SK-N-MC (cell line): ENCODE measurements at places on chromosomes 12 and 14.
A peak's percentile ranks its signal among the peaks of the same experiment; 100 is the strongest.

DNA sequence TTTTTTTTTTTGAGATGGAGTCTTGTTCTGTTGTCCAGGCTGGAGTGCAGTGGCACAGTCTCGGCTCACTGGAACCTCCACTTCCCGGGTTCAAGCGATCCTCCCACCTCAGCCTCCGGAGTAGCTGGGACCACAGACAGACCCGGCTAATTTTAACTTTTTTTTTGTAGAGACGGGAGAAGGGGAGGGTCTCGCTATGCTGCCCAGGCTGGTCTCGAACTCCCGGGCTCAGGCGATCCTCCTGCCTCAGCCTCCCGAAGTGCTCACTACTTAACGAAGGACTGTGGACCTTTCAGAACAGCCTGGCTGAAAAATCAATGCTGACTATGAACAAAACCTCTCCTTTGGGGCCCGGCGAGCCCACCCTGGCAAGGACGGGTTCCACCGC lies 10.9 kb downstream of the SLC6A12 start:
- no peak for DNase-seq

GRCh38 chr14:24179961-24180796 lies 8.3 kb downstream of the REC8 start:
- no peak for DNase-seq

GRCh38 chr12:46259713-46260112 lies 9.1 kb downstream of the SLC38A1 start:
- no peak for DNase-seq

DNA sequence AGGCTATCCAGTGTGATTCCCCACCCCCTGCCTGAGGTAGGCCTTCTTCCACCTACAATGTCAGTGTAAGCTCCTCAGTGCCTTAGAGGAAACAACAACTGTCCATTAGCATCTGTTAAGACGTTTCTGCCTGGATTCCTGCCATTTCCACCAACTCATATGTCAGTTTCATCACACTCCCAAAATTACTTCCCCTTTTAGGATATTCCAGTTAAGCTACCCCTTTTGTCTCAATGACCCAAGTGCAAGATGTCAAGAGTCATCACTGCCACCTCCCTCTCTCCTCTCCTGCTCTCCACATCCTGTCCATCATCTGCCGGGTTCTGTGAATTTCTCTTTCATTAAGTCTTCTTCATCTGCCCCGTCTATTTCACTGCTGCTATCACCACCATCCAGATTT lies 189.4 kb downstream of the DPF3 start:
- DNase-seq: no peak

DNA sequence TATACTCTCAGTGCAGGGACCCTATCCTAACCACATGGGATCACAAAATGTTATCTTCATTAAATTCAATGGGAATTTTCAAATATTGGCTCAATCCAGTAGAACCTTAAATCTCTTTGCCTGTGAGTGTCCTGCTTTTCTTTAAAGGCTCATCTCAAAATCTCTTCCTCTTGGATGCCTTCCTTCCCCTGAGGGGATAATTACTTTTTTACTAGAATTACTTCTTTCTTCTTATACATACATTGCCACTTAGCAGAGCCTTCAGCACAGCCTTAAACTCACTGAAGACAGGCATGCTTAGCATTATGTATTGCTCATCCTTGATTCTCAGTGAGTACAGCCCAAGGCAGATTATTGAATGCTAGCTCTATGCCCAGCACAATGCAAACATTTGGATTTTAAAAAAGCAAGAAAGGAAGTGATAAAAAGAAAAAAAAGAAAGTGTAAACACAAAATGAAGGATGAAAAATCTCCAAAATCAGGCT lies 1918.0 kb upstream of the FLRT2 start:
- DNase-seq: peak; percentile 76

DNA sequence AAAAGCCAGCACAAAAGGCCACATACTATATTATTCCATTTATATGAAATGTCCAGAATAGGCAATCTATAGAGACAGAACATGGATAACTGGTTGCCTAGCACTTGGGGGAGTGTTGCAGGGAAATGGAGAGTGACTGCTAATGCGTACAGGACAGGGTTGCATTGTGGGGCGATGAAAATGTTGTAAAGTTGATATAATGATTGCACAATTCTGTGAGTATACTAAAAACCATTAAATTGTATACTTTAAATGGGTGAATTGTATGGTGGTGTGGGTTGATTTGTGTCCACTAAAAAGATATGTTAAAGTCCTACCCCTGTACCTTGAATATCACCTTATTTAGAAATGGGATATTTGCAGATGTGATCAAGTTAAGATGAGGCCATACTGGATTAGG lies 7.0 kb upstream of the CAPRIN2 start:
- DNase-seq: no peak

DNA sequence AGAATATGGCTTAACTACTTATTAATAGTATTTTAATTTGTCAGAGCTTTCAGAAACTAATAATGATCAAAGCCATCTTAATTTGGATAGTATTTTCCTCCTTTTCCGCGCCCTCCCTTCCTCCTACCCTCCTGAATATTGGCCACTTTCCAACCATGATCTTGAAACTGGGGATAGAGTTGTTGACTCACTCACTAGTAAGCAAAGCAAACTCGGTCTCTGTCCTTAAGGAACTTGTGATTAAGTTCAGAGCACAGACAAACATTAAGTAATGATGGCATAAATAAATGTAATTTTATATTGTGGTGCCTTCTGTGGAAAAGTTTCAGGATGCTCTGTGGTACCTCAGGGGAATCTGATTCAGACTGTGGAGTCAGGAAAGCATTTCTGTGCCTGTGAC lies 75.7 kb downstream of the LRRK2 start:
- no peak for DNase-seq

DNA sequence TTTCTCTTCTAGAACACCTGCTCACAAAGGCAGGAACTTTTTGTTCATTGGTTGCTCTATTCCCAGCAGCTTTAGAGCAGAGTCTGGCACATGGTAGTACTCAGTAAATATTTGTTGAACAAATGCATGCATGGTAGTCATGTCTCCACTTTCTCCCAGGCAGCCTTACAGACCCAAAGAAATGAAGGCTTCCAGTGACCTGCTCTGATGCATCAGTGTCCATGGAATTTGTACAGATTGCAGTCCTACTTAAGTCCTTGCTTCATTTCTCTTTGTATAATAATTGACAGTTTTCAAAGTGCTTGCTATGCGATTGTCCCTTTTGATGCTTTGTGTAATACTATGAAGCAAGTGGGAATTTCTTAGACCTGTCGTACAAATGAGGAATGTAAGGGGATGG lies 119.6 kb downstream of the DERA start:
- no peak for DNase-seq

- DNase-seq: no peak
These were observed 153.4 kb downstream of the FUT8 start for GRCh38 chr14:65565948-65566347.

DNA sequence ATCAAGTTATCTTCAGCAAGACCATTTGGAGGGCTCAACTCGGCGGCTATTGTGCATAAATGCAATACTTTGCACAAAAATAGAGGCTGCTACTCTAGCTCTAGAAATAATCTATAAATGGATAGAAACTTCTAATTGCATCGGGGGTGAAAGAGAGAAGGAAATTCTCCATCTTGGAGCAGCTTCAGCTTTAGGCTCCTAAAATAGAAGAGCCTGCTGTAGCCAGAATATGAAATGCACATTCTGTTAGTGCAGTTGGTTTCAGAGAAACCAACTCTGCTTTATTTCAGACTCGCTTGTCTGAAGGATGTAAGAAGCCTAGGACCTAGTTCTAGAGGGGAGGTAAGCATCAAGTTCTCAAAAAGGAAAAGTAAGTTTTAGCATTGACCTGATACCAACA lies 38.1 kb downstream of the SNRPF start:
- no peak for DNase-seq

DNA sequence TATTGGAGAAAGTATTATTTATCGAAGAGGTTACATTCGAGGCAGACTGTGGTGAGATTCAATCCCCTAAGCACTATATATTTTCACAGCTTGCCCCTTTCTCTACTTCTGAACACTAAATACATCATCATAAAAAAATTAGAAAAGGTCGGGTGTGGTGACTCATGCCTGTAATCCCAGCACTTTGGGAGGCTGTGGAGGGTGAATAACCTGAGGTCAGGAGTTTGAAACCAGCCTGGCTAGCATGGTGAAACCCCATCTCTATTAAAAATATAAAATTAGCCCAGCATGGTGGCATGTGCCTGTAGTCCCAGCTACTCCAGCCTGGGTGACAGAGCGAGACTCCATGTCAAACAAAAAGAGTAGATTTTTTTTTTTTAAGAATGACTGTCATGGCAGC lies 70.6 kb upstream of the MYF6 start:
- DNase-seq: no peak

- DNase-seq: no peak
These were observed 154.9 kb upstream of the ATP2B1 start for GRCh38 chr12:89863493-89863938.

- no peak for DNase-seq
These were observed 2.4 kb downstream of the EXD2 start for GRCh38 chr14:69193721-69194120.

DNA sequence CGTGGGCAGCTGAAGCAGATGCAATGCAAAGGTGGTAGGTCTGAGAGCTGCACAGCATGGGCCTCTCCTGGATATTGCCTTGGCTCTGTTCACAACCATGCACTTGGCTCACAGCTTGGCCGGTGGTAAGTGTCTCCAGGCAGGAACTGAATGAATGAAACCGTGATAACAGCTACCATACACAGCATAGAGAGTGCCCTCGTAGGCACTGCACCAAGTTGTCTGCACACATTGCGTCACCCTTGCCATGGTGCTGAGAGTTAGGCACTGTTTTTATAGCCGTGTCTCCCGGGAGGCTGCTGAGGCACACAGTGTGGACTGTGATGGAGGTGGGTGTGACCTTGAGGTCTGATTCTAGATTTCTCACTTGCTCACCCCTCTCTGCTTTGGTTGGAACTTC lies 157.6 kb upstream of the VASH1 start:
- no peak for DNase-seq

DNA sequence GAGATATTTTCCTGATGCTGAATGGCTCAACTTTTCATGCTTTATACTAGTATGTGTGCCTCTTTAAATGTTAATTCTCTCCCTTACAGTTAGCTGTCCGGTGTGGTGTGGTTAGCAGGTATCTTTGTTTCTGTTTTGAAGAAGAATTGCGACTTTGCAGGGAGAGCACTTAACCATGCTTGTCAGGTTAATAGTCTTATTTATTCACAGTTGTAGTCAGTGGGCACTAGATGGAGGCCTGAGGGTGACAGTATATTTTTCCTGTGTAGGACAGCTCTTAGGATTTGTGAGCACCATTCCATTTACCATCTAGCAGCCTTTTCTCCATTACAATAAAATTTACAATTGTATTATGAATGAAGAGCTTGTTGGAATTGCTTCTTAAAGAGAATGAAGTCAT lies 34.9 kb downstream of the PDE3A start:
- DNase-seq: no peak

DNA sequence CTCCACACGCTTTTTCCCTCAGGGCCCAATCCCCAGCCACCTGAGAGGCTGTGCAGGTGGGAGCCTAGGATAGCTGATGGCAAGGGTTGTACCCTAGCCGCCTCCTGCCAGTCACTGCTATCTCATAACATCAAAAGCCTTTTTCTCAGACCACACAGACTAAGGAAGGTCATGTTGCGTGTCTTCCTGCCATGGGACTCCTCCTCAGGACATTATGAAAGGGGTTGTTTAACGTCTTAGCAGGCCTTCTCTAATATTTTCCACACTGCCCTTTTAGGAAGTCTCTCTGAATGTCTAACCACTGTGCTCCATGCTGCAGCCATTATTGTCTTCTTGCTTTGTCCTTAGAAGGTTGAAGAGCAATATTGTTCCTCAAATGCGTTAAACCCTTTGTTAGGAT lies 7.6 kb upstream of the SMUG1 start:
- DNase-seq: no peak

DNA sequence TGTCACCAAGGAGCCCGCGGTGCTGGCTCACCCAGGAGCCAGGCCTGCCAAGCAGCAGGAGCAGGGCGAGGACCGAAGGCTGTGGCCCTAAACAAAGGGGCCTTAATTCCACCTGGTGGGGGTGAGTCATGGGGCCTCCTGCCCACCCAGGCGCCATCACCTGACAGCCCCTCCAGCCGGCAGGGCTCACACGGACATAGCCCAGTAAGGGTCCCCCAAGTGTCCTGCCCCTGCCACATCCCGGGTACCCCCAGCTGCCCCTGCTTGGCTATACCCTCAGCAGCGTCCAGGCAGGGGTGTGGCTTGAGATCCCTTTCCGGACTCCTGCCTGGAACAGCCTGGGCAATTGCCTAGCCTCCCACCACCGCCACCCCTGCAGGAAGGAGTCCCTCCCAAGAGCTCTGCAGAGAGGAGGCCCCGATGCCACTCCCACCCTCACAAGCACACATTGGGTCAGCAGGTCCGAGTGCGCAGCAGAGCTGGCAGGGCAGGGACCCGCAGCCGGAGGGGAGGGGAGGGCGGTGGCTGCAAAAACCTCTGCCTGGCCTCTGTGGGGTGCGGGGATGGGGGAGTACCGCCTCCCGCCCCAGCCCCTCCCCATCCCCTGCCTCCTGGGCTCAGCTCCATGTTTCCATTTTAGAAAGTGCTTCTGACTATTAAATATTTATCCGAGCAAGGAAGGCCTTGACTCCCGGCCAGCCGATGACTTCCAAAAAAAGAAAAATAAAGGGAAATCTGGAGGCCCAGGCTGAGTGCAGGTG lies 4.6 kb downstream of the AHNAK2 start:
- no peak for DNase-seq

- DNase-seq: no peak
These were observed 982 bp downstream of the BCL7A start for GRCh38 chr12:122022393-122023338.

GRCh38 chr12:126191031-126191891 lies 1126.0 kb downstream of the AACS start:
- no peak for DNase-seq

DNA sequence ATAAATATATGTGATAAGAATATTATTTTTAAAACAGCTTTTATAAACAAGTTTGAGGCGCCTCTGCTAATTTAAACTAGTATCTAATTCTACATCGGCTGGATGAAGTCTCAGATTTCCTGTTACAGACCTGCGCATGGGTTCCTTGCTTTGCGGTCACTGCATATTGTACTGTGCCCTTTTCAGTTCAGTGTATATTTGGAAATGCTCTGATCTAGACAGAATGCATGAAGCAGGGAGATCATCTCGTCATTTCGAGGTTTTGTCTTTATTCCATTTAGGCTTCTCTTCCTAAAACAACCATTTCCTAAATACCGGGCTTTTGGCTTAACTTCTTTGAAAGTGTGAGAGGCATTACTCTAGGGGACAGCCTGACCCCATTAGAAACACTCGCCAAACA lies 25.6 kb downstream of the CRACR2A start:
- no peak for DNase-seq
